Kidney epithelial cell (primary cell): ENCODE measurements at places on chromosomes 4 and X. TPM values are rescaled to one million over a fixed set of nuclear protein-coding genes. Genes with fewer than 3 reads are reported as not detected.

Gene LAP3
- 52.0 and 66.1 TPM in 2 replicates for total RNA-seq

Gene AFF2
- total RNA-seq, result 0.41 and 1.3 TPM in 2 replicates

Gene SATL1
- 0.07 TPM in 1 of 2 replicates, not detected in the other for total RNA-seq

Gene ZFP42
- total RNA-seq, result 8.8 and 9.1 TPM in 2 replicates

DNA sequence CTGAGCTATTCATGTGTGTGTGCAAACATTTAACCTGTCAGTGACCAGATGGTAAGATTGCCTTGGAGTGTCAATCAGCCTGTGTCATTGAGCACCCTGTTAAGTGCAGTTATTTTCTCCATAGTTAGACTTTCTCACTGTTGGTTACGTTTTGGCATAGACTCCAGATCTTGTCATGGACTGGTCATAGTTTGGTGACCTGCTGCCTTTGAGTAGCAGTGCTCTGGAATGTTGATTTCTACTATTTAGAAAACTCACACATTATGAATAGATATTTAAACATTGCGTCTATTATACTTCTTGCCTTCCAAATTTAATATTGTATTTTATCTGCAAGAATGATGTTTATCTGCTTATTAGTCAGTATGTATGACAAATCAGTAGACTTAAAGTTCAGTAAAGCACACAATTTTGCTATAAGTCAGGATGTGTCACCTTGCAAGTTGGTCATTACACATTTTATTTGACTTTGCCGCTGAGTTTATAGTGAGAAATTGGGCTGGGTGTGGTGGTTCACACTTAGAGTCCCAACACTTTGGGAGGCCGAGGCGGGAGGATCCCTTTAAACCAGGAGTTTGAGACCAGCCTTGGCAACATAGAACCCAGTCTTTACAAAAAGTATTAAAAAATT is 42.4 kb downstream of the KIAA0232 start:
- no peak for DNase-seq

GRCh38 chr4:72451349-72451748 is 117.7 kb downstream of the ADAMTS3 start:
- no peak for DNase-seq

Gene DUSP21
- total RNA-seq, result not detected in 2 replicates

Gene UGT2B17
- not detected in 2 replicates for total RNA-seq

DNA sequence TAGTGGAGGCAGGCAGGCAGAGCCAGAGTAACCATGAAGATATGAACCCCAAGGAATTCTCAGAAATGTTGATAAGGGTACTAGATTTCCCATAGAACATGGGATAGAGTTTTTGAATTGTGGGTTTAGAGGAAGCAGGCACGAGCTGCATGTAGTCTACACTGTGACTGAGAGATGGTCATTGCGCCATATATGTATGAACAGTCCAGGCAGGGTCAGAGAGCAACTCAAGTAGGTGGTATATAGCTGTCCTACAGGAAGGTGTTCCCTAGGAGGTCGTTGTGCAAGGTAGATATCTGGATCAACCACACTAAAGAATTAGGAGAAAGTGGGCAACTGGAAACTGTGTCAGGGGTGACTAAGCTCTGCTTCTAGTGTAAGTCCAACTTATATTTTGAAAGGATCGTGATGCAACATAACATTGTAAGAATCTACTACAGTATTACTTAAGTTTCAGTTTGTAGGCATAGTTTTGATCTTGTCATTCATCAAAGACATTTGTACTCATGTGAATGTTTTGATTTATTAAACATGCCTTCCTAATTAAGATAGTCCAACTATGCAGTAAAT is 94.6 kb downstream of the HPGD start:
- DNase-seq, result no peak

Gene MAGEB2
- total RNA-seq, result not detected in 2 replicates

- DNase-seq, result no peak
Measured at GRCh38 chr4:2842687-2843262, 869 bp upstream of the ADD1 start.

Gene PABPC1L2A
- total RNA-seq, result not detected in 2 replicates

Gene FNIP2
- 41.8 and 44.2 TPM in 2 replicates for total RNA-seq

Gene KDR
- 1.3 and 1.6 TPM in 2 replicates for total RNA-seq

DNA sequence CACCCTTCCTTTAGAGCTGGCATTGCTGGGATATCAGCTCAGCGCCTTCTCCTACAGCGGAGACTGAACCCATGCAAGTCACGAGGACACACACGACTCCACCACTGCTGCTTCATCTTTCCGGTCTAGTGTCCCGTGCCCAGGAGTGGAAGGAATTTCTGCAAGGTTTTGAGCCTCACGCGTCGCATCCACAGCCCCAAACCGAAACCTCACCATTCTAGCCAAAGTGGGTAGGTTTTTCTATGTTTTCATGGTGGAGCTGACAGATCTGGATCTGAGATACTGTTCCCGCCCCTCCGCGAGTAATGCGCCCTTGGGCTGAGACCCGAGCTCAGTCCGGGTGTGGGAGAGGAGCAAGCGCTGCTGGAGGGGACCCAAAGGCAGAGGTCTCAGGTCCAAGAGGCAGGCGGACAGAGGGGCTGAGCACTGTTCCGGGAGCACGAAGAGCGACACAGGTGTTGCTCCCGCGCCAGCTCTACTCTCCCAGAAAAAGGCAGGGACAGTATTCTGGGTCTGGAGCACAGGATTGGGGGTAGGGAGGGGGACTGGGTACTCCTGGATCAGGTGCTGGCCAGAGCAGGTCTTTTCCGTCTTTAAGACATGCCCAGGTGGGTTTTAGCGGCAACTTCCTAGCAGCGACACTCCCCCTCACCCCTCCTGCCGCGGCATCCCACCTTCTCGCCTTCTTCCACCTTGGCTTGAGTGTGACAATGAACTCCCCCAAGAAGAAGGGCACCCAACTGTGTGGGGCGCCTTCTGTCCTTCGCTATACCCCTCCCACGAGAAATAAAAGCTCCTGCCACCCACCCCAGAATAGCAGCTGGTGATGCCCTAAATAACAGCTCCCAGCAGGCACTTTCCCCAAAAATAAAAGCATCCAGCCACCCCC is 1.8 kb downstream of the EPHA5 start:
- DNase-seq, result no peak

DNA sequence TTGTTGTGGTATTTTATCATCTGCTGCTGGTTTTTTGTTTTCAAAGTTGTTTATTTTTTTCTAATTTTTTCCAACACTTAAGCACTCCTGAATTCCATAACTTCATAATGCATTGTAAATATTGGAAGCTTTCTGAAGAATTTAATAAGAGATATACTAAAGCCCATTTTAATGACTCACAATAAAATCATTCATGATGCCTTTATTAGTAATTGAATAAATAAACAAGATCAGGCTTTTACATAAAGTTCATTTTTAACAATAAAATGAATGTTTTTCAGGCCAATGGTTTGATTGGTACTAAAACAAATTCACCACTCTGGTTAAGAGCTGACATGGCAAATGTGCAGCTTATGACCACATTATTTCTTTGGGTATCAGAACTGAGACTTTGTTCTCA is 408.2 kb upstream of the SMIM31 start:
- no peak for DNase-seq

- DNase-seq, result no peak
Measured at GRCh38 chr4:2617955-2618354, 81.5 kb downstream of the FAM193A start.

DNA sequence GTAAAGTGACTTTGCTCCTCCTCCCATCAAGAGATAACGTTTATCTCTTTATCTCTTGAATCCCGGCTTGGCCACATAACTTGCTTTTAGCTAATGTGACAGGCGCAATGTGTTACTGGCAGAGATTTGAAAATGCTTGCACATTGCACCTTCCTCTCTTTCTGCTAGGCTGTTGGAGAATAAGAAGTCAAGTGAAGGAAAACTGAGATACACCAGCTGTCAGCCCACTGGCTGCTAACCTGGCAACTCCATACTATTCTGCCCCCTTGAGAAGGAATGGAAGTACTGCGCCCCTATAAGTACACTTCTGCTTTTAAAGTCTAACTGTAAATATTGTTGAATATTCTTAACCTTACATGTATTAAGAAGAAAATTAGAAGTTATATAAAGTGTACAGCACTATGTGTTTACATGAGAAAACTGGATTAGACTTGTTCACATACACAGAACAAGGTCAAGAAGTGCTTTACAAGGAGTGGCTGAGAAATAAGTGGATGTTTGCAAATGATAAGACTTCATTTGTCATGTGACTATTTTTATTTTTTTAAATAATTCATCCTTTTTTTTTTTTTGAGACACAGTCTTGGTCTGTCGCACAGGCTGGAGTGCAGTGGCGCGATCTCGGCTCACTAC is 424.5 kb upstream of the CTSO start:
- no peak for DNase-seq

Gene SLIT2
- total RNA-seq, result 4.0 and 6.0 TPM in 2 replicates

Gene LIMCH1
- total RNA-seq, result 3.4 and 4.7 TPM in 2 replicates

Gene CT45A2
- not detected in 2 replicates for total RNA-seq

Gene NSG1
- total RNA-seq, result 9.7 and 12.7 TPM in 2 replicates

- DNase-seq, result no peak
Measured at GRCh38 chr4:7635445-7636239, 200.9 kb upstream of the PSAPL1 start.

DNA sequence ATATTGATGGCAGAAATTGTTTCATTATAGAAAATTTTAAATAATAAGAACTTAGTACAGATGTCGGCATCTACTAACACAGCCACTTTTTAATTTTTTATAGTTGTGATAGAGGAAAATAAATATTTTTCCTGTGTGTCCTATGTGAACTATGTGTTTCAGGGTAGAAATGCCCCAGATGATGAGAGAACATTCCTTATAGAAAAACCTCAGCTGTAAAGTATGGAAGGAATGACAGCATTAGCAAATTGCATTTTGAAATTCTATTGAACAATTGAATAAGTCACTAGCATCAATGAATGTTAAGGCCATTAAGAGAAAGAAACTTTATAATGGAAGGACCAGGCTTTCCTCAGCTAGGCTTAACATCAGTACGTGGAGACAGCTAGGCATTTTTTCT is 149.2 kb downstream of the CFAP299 start:
- DNase-seq, result no peak

- DNase-seq, result no peak
Measured at GRCh38 chr4:45925809-45926208, 198.0 kb downstream of the GABRG1 start.

GRCh38 chr4:114304567-114304966 is 294.0 kb upstream of the UGT8 start:
- DNase-seq, result no peak

- DNase-seq, result no peak
Measured at GRCh38 chrX:119735467-119735866, 22.9 kb upstream of the SOWAHD start.

Gene TMEM144
- total RNA-seq, result 8.4 and 12.2 TPM in 2 replicates

GRCh38 chr4:183853548-183853940 is 51.6 kb upstream of the STOX2 start:
- DNase-seq, result no peak

Gene SRPX
- total RNA-seq, result 14.0 and 20.6 TPM in 2 replicates

GRCh38 chr4:114025176-114025777 is 45.8 kb upstream of the ARSJ start:
- DNase-seq, result no peak

- no peak for DNase-seq
Measured at GRCh38 chr4:168849030-168849675, 160.9 kb downstream of the CBR4 start.

Gene MAPK10
- 1.6 and 2.7 TPM in 2 replicates for total RNA-seq
